ENCODE measurements at places on chromosomes 12 and 14.

DNA sequence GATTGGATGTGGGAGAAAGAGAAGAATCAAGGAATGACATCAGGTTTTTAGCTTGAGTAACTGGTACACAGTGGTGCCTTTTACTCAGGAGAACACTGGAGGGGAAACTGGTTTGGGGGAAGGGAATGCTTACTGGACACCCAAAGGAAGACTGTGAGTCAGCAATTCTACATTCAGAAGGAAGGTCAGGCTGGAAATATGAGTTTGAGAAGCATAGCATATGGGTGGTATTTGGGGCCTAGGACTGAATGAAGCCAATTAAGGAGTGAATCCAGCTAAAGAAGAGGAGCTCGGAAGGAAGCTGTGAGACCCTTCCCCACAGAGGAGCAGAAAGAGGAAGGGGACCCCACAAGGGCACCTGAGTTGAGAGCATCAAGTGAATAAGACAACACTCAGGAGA, 35.4 kb downstream of the DMAC2L start:
- no peak for DNase-seq

GRCh38 chr12:88310666-88311065, 168.6 kb downstream of the TMTC3 start:
- DNase-seq: peak; percentile 42

DNA sequence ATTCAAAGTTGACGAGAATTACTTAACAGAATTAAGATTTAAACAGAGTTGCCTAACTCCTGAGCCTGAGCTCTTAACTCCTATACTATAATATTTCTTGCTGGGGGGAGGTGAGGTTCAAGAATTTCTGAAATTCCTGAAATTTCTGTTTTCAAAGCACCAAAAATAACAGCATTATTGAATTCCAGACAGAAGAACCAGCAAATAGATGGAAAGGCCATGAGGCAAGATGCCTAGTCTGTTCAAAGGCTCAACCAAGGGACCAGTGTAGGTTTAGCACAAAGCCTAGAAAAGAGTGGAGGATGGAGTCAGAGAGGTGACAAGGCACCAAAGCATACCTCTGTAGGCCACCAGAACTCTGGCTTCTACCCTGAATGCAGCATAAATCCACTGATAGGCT, 76.4 kb downstream of the PPP1R12A start:
- no peak for DNase-seq

DNA sequence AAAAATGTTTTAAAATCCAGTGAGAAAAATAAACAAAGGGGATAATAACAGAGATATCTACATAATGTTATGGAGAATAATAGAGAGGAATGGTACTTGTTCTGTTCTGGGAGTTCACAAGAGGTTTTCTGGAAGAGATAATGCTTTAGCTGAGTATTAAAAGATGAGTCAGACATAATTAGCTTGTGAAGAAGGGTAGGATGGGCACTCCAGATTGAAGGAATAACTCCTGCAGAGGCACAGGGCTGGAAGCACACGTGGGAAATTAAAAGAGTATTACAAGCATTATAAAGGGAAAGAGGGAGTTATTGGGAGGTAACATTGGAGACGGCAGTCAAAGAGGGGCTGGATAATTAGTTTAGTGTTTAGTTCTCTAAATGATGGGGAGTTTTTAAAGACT, 124.9 kb upstream of the BTG1 start:
- no peak for DNase-seq
